GM13976 (cell line): ENCODE measurements at places on chromosomes 4 and X.

- no peak for DNase-seq
These were observed 60.3 kb upstream of the DDX3X start for GRCh38 chrX:41273638-41274037.

DNA sequence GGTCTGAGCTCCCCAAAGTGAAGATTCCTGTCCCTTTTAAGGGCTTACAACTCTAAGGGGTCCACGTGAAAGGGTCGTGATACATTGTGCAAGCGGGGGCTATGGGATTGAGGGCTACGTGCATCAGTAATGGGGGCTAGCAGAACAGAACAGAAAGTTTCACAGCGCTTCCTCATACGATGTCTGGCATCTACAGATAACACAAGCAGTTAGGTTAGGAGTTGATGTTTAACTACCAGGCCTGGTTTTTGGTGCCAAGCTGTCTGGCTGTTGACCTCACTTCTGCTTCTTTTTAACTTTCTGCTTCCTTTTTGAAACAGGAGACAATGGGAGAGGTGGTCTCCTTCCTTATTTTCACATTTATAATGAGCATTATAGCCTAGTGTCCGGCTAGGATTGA, 368.6 kb upstream of the CXorf51A start:
- no peak for DNase-seq

- DNase-seq: no peak
These were observed 58.8 kb upstream of the LHFPL1 start for GRCh38 chrX:112738347-112739033.

GRCh38 chrX:136453114-136453513, 34.6 kb upstream of the BRS3 start:
- no peak for DNase-seq

DNA sequence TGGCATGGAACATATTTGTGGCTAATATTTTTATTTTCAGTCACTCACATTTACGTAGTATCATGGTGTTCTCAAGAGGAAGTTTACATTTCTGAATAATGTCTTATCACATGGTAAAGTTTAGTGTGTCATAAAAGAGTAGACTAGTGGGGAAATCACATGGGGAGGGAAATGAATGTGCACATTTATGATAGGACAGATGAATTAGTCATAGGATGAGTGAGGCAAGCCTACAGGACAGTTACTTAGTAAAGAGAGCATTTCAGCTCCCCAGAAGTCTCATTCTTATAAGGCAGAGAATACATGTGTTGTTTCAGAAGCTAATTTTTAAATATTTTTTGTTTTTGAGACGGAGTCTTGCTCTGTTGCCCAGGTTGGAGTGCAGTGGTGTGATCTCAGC, 6.2 kb downstream of the GK start:
- no peak for DNase-seq

- DNase-seq: peak; percentile 74
These were observed 31.1 kb downstream of the F11 start for GRCh38 chr4:186297013-186297645.

- DNase-seq: peak; percentile 60
These were observed 13.0 kb upstream of the TMEM156 start for GRCh38 chr4:39044956-39045826.

GRCh38 chr4:87679449-87680169, 29.5 kb downstream of the DMP1 start:
- peak; percentile 34 for DNase-seq

DNA sequence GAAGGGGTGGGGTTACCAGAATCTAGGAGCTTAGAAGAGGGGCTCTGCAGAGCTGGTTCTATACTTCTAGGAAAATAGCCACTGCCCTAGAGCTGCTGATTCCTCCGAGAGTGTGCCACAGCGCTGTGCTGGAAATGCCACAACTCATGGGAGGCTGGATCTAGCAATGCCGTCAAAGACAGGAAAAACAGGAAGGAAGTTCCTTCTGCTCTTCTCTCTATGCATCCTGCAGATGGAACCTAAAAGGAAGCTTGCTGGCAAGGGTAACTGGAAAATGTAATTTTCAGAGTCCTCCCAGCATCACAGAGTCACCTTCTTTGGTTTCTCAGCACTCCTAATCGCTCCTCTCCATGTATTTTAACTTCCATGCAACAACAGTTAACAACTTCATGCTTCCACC, 121.2 kb upstream of the TLL1 start:
- no peak for DNase-seq

- DNase-seq: no peak
These were observed 197.2 kb upstream of the ITM2A start for GRCh38 chrX:79564362-79564761.

GRCh38 chr4:122710434-122711308, 21.8 kb upstream of the BBS12 start:
- no peak for DNase-seq

DNA sequence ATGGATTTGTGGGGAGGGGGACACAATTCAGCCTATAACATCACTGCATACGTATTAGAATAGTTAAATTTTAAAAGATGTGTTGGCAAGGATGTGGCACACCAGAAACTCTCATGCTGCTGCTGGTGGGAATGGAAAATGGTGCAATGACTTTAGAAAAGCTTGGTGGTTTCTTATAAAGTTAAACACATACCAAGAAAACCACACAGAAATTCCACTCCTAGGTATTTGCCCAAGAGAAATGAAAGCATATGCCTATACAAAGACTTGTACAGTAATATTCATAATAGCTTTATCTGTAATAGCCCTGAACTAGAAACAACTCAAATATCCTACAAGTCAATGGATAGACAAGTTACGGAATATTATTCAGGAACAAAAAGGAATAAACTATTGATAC, 71.3 kb upstream of the PDHA1 start:
- DNase-seq: no peak

GRCh38 chr4:186693159-186693815, 30.4 kb downstream of the FAT1 start:
- DNase-seq: no peak

GRCh38 chr4:159515314-159516025, 412.6 kb downstream of the RAPGEF2 start:
- DNase-seq: no peak

- DNase-seq: no peak
These were observed 1038.6 kb downstream of the STPG2 start for GRCh38 chr4:97104666-97105065.

DNA sequence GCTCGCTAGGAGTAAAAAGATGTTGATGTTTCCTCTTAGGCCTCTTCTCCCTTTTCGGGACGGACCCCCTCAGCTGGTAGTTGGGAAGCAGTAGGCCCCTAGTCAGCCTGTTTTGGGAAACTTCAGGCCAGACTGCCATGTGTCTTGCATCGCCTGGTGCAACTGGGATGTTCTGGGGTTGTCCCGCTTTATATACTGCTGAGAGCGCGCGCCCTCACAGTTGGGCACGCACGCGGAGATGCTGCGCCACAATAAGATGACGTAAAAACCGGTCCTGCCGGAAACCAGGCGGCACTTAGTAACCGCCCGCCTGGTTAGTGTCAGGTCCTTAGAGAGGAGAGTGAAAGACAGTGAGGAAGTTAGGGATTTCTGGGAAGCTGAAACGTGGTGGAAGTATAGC, 231.3 kb upstream of the CT83 start:
- DNase-seq: no peak

DNA sequence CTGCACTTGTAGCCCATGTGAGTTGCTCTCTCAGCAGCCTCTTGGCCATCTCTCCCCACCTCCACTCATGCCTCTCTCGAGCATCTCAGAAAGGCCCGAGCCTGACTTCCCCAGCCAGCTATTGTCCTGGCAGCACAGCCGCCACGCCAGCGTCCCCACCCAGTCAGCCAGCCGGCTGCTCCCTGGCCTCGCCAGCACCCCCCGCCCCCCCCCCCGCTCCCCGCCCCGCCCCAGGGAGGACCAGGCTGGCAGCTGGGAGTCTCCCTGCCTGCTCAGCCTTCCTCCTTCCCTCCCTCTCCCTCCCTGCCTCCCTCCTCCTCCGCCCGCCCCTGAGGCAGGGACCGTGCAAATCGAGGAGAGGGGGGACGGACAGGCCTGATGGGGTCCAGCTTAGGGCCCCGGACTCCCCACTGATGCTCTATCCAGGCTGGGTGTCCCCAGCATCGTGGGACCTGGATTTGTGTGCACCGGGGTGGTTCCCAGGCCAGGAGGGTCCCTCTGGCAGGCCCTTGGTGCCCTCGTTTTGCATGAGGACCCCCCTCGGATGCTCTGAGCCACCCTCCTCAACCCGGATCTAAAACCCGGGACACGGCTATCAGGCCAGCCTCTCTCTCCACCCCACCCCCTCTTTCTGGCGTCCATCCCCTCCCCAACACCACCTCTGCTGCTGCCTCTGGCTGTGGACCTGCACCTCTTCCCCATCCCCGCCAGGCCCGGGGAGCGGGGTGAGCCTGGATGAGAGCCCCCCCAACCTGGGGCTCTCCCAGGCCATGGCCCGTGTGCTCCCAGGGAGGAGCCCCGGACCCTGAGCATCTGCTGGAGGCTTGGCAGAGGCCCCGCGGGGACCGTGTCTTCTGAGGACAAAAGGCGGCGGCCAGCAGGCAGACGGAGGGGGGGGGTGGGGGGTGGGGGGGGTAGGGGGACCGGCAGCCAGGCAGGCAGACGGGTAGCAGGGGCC, at the start of gene GPR173:
GPR173 (plus strand) TSS at position 621 of the 958 bp plus-strand sequence. CDS start 27,833 bp downstream, outside the sequence.
- DNase-seq: no peak

DNA sequence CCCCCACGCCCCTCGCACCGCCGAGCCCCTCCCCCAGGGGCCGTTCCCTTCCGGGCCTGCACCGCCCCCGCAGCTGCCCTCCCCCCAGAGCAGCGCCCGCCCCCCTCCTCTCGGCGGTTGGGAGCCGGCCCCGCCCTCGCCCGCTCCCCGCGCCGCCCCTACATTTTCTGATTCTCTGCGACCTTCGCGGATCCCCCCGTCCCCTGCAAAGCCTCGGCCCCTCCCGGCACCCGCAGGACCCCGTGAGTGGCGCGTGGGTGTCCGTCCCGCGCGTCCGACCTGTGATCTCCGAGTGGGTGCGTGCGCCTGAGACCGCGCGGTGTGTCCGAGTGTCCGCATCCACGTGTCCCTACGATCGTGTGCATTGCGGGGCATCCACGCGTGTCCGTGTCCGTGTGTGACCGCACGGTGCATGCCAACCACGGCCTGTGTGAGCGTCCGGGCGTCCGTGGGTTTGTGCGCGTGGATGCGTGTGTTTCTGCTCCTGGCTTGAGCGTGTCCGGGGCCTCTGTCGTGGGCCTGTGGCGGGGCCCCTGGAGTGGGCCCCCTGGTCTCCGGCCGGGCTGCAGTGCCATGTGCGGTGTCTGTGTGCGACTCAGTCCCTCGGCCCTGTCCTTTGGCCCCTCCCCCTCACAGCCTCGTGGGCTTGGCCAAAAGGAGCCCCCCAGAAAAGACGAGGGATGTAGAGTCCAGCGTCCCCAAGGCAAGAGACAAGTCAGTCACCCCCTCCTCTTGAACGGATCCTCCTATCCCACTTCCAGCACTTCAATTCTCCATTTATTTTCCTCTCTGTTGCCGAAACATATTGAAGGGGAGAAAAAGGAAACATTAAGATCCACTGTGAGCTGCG, 8.8 kb upstream of the NKX1-1 start:
- no peak for DNase-seq

DNA sequence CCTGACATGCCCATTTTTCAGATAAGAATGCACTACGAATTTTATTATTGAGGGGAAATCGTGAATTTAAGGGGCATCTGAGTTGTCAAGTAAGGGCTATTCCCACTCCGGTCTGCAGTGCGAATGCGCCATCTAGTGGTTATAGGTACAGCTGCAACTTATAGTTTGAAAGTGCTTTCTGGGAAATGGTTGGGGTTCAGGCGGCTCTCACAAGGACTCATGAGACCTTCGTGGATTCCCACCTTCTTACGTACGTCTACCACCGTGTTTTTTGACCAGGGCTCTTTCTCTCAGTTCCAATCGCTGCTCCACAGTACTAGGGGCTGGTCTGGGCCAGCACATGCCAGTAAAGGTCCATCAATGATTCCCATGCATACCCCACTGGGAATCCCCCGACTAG, 12.3 kb downstream of the MSL3 start:
- DNase-seq: peak; percentile 64

DNA sequence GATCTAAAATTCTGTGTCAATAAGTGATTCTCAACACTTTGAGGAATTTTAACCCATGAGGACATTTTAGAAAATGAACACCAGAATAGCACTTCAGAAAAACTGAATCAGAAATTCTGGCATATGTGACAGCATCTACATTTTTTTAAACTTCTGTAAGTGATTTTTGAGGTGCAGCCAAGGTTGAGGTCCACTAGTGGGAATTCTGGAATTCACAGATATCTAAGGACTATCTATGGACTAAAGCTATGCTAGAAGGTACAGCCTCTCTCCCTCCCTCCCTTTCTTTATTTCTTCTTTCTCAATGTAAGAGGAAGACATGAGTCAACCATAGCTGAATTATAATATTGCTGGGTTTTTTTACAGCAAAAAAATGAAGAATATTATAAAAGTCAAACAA, 508.2 kb upstream of the ATOH1 start:
- no peak for DNase-seq

- peak; percentile 15 for DNase-seq
These were observed 262.7 kb downstream of the RCHY1 start for GRCh38 chr4:75251547-75251946.

DNA sequence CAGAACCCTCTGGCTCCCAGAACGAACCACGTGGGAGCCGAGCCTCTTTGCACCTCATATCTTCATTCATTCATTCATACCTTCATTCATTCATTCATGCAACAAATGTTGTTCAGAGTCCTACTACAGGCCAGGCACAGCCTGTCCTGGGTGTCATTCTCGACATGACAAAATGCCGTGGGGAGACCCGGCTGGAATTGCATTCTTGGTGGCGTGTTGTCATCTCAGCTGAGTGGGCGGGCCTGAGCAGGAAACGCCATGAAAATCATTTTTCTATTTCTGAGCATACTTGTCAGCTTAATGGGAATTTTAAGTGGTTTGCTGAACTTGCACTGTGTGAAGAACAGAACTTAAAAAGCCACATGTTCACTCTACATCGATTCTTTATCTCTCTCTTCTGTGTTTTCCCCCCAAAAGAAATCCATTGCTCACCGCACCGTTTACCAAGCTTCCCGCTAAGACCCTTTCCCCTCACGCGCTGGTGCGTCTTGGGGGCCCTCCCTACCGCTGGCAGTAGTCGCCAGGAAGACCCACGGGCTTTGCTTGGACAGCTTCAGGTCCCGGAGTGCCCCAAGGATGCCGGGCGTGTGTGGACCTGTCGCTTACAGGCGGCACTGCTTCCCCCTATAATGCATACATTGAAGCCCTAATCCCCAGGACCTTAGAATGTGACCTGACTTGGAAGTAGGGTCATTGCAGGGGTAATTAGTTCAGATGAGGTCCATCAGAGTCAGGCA, 41.6 kb upstream of the HMX1 start:
- DNase-seq: peak; percentile 16

DNA sequence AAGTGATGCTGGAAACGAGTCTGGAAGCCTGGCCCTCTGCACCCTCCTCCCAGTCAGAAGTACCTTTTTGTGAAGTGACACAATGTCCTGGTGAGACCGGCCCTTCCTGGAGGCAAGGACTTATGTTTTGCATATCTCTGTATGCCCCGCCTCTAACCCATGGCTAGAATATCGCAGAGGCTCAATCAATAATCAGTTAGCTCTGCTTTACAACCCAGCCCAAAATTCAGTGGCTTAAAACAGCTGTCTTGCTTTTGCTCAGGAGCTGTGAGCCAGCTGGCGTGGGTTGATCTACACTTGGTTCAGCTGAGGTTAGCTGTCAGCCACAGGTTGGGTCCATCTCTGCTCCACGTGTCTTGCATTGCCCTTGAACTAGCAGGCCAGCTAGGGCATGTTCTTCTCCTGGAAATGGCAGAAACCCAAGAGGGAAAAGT, 98.8 kb upstream of the METTL14 start:
- DNase-seq: no peak

- peak; percentile 47 for DNase-seq
These were observed 2183.9 kb upstream of the TENM3 start for GRCh38 chr4:180059216-180059881.

- no peak for DNase-seq
These were observed 16.7 kb downstream of the FBXL5 start for GRCh38 chr4:15638418-15638817.
